ENCODE measurements at places on chromosomes 2 and 18.

DNA sequence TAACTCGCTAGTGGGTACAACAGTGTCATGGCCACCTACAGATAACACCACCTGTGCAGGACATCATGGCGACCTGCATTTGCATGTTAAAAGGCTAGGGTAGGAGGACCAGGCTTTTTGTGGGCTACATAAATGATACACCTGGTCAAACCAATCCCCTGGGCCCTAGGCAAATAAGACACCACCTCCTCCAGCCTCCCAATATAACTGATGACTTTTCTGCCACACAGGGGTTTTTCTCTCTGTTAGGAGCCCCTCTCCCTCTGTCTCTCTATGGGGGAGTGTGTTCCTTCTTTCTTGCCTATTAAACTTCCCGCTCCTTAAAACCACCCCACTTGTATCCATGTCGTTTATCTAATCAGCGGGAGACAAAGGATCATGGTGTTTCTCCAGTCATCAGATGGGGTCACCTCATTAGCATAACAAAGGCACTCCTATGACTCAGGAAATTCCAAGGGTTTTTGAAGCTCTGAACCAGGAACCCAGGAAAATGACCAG, 10.8 kb upstream of the BUB1 start:
- no peak for DNase-seq

DNA sequence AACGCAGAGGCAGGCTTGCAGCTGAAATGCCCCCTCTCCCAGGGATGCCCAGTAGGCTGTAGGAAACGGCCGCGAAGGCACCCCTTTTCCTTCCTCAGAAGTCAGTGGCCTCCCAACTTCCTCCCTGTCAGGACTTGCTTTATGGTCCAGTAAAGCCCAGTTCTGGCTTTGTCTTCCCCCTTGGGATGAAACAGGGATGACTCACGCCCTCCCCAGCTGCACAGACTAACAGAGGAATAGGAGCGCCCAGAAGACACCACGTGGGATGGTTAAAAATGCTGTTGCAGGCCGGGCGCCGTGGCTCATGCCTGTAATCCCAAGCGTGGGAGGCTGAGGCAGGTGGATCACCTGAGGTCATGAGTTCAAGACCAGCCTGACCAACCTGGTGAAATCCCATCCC, 6.9 kb downstream of the CREG2 start:
- DNase-seq, result peak; percentile 89

DNA sequence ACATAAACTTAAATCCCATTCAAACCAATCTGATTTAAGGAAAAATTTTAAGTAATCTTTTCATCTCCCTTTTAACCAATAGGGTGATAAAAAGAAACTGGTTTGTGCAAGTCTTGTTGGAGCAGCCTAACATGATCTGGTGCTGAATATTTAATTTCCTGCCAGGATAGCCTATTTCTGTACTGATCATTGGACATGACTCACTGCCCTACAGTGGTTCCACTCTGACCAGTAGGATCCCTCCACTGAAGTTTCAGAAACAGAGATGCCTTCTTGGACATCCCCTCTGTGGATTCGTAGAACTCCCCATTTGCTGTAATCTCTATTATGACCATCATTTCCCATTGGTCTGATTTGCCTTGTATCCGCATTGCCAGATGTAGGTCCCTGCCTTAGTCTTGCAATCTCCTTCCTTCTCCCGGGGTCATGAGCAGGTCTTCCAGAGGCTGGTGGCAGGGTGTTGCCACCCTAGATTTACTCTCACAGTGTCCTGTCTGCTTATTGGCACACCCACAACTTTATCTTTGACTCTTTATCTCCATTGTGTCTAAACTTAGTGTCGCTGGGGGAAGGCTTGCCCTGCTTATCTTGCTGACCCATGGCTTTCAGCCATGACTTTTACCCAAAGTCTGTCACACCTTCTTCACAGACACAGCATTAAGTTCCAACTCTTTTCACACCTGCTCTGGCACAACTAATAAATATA, 12.3 kb upstream of the SETBP1 start:
- no peak for DNase-seq

DNA sequence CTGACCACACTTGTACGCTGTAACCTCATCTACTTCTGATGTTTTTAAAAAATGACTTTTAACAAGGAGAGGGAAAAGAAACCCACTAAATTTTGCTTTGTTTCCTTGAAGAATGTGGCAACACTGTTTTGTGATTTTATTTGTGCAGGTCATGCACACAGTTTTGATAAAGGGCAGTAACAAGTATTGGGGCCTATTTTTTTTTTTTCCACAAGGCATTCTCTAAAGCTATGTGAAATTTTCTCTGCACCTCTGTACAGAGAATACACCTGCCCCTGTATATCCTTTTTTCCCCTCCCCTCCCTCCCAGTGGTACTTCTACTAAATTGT, 2.1 kb downstream of the RHOB start:
- no peak for DNase-seq

- DNase-seq, result no peak
Observed at GRCh38 chr2:219095406-219095935, 34.8 kb upstream of the IHH start.

DNA sequence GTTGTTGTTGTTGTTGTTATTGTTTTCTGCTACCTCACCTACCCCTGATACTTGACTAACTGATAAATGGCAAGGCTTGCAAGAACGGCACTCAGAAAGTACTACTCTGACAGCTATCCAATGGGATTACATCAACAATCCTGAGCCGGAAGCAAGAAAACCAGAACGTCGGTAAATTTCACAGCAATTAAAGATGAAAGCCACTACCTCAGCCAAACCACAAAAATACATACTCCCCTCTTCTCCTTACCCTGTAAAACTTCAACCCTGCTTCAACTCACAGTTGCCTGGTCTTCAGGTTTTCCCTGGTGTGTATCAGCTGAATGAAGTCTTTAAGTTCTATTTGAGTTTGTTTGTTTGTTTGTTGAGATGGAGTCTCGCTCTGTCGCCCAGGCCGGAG, 293.7 kb upstream of the RND3 start:
- no peak for DNase-seq

GRCh38 chr18:78679613-78680260, 299.9 kb upstream of the SALL3 start:
- DNase-seq, result no peak

DNA sequence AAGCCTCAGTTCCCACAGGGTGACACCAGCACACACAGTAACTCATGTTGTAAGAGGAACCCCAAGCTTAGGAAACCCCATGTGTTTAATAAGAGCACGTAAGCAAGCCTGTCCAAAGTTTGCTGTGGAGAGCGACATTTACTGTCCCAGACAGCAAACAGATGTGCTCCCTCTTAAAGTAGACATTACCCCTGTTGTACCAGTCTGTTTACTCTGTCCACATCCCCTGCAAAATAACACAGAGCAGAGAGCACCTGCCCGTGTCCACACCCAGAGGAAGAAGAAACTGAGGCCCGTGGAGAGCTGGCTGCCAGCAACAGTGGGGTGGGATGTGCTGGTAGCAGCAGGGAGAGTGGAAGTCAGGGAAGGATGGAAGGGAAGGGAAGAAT, 243.5 kb downstream of the GBX2 start:
- DNase-seq, result no peak

DNA sequence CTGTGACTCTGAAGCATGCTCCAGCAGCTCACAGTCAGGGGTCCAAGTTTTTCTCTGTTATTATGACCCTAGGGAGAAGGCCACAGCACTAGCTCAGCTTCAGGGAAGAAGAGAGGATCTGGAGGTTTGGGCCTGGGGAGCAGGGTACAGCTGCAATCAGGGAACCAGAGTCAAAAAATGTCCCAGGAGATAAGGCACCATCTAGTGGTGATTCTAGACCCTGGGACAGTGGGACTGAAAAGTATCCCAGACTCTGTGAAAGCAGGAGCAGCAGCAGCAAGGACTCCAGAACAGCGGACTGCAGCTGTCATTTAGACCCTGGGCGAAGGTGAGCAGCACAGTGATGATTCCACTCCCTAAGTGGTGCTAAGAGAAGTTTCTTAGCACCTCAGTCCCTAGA, 278.4 kb upstream of the DDX18 start:
- peak; percentile 2 for DNase-seq

GRCh38 chr2:64419596-64420165, 34.3 kb upstream of the LGALSL start:
- DNase-seq, result no peak

- peak; percentile 49 for DNase-seq
Observed at GRCh38 chr2:182359990-182360662, 66.7 kb downstream of the PDE1A start.

DNA sequence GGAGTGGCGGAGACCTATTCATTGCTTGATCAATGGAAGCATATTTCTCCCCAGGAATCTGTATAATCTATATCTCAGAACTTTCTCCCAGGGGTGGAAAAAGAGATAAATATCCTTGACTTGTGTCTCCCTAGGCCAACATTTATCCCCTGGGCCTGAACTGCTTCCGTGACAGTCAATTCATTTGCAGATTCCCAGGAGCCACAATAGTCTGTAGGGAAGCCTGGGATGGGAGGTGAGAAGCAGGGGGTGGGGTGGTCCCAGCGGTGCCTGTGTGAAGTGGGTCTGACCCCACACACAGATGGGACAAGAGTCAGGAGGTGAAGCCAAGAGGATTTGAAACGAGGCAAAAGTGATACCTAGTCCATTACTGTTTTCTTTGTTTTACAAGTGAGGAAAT, 166.8 kb downstream of the DPP10 start:
- no peak for DNase-seq

- no peak for DNase-seq
Observed at GRCh38 chr2:27958711-27959378, 68.3 kb downstream of the BABAM2 start.

GRCh38 chr2:49988276-49988675, 834.0 kb upstream of the FSHR start:
- no peak for DNase-seq

DNA sequence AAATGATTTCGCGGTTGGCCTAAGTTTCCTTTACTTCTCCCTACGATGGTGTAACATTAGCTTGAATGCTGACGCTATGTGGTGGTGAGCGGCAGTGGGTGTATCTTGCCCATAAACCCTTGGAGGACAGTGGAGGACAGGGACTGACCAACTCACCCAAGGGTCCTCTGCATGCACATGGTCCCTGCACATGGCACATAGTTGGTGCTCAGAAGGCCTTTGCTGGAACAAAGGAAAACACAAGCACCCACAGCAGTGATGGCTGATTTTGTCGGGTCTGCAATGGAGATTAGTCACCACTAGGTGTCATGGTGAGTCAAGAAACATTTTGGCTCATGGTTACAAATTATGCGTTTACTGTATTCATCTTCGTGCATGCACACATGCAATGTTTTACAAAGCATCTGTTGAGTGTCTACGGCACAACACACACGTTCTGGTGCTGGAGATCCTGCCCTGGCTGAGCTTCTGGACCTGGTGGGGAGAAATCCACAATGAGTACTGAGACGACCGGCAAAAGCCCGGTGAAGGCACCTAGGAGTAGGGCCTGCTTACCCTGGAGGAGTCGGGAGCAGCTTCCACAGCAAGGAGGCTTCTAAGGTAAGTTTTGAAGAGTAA, 44.0 kb downstream of the PDCL3 start:
- peak; percentile 5 for DNase-seq

- DNase-seq, result no peak
Observed at GRCh38 chr2:7887441-7887840, 794.4 kb upstream of the ID2 start.

GRCh38 chr2:104599787-104600510, 254.0 kb upstream of the POU3F3 start:
- peak; percentile 34 for DNase-seq

- DNase-seq, result no peak
Observed at GRCh38 chr2:70089983-70090525, 2.8 kb downstream of the PCBP1 start.

- no peak for DNase-seq
Observed at GRCh38 chr2:231351648-231352047, 43.9 kb upstream of the B3GNT7 start.

- DNase-seq, result peak; percentile 72
Observed at GRCh38 chr2:30226144-30227032, 4.9 kb upstream of the LBH start.

- DNase-seq, result no peak
Observed at GRCh38 chr2:74291886-74292621, 51.2 kb downstream of the SLC4A5 start.

DNA sequence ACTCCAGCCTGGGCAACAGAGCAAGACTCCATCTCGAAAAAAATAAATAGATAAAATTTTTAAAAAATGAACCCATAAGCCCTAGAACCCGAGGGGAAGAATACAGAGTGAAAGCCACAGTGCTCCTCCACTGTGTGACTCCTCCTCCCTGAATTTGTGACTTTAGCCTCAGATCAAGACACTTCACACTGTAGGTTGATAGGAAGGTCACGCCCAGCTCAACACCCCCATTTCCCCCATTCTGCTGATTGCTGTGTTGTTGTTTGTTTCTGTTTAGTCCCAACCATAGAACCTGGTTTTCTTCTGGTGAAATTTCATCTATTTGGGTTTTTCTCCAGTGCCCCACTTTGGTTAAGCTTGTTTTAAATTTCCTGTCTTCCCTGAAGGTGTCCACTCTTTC, 102.2 kb downstream of the VIT start:
- no peak for DNase-seq

- DNase-seq, result peak; percentile 60
Observed at GRCh38 chr2:202032846-202033316, 774 bp upstream of the FZD7 start.

DNA sequence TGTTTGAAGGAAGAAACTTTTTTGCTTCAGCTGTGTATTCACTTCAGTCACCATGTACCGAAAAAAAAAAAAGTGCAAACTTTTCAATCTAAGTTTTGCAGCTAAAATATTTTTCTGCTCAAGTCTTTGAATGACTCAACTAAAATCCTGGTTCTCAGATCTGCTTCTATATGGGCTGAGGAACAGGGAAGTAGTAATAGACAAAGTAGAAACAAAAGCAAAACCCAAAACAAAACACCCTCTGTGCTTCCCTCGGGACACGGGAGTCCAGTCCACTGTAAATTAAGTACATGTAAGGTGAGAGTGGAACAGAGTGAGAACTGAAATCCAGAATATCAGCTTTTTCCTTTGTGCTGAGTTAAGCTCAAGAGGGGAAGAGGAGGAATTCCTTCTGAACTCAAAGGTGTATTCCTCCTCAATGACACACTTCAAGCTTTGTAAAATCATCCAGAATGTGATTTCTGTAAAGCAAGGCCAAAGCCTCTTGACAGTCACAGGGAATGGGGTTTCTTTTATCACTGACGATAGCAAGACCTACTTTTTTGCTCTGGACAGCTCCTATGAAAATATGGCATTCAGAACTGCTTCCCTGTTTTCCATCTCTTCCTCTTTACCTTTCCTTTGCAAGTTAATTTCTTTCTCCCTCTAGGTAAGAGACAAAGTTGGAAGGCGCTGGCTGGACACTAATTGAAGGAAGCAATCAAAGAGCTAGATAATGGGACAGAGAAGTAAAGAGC, 433.5 kb upstream of the MMADHC start:
- no peak for DNase-seq
